ENCODE measurements at places on chromosomes 2 and 18.

DNA sequence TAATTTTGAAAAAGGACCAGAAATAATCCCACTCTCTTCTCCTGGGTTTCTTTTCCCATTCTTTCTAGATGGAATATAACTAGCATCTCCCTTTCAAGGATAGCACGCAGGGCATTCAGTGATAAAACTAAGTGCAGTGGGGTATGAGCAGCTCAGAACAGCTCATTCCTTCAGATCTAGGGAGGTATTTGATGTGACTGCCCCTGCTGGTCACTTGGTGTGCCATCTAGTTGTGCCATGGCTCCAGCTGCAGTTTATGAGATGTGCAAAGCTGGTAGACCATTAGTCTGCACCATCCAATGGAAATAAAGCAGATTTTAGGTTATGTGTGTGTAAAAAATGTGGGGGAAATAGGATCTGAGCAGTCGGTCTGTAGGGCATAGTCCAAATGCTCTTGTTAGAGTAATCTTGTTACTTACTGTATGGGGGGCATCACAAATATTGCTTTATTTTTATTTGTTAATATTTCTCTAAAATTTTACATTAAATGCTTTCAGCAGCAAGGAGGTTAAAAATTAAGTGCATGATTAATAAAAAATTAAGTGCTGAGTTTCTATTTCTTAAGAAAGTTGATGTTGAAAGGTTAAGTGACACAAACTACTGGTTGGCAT is 38.9 kb downstream of the CTAGE1 start:
- peak; percentile 16 for DNase-seq

DNA sequence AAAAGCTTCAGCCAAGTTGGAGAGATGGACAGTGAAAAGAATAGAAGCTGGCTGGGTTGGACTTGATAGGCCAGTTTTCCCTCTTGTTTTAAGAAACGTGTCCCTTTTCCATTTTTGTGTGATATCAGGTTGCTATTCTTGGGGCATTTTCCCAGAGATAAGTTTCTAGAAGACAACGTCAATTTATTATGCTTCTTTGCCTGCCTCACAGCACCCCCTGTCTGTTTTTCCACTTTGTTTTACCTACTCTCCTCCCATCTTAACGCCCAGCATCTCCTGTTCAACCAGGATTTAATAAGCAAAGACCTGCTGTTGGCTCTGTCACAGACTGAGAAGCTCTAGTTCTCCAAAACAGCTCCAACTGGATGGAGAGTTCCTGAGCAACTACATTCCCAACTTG is 317.8 kb upstream of the ZNF521 start:
- DNase-seq, result no peak

- DNase-seq, result no peak
Observed at GRCh38 chr2:18501729-18502128, 58.7 kb downstream of the RDH14 start.

DNA sequence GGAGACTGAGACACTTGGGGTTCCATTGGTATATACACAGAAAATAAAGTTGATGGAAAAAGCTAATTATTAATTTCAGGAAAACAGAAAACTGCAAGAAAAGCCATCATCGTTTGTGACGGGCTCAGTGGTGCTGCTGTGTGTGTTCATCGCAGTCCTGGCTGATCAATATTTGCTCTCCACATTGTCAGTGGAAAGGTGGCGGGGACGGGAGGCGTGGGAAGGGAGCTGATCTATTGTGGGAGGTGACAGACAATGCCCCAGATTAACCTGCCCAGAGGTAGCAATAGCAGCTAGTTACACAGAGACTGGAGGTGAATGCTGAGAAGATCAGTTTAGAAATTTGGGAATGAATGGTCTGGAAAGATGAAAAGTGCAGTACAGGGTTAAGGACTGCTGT is 50.0 kb upstream of the CTDP1 start:
- DNase-seq, result no peak

DNA sequence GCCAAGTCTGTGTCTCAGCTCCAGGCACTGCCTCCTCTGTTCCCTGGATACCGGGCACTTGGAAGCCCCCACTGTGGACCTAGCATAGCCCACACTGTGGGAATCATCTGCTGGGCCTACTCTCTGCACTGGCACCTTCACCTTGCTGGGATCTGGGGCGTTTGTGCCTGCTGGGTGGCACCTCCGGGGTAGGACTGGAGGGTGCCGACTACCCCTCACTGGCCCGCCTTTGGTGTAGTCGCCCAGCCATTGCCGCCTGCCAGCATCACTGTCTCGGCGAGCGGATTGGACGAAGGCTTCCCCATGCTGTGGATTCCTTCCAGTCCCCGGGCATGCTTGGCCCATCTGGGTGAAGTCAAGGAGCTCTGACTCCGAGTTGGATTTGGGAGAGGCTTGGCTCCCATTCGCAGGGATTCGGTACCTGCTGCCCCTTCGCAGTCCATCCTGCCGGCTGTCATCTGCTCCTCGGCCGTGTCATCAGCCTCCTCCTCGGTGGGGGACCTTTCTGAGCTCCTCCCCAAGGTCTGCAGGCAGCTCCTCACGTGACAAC is 180.6 kb upstream of the HDAC4 start:
- no peak for DNase-seq

GRCh38 chr2:69131983-69132675 is 119.2 kb downstream of the ANTXR1 start:
- no peak for DNase-seq

DNA sequence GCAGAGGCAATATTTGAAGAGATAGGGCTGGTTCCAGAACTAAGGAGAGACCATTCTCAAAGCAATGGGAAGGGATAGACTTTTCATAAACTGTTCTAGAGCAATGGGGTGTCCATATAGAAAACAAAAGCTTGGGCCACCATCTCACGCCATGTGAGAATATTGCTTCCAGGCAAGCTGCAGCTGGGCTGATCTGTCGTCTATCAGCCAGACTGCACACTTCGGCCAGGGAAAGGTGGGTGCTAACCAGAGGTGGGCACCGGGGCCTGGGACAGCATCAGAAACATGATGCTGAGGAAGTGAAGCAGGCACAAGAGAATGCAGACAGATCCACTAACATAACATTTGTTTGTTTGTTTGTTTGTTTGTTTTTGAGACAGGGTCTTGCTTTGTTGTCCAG is 43.7 kb downstream of the MYO7B start:
- DNase-seq, result no peak

DNA sequence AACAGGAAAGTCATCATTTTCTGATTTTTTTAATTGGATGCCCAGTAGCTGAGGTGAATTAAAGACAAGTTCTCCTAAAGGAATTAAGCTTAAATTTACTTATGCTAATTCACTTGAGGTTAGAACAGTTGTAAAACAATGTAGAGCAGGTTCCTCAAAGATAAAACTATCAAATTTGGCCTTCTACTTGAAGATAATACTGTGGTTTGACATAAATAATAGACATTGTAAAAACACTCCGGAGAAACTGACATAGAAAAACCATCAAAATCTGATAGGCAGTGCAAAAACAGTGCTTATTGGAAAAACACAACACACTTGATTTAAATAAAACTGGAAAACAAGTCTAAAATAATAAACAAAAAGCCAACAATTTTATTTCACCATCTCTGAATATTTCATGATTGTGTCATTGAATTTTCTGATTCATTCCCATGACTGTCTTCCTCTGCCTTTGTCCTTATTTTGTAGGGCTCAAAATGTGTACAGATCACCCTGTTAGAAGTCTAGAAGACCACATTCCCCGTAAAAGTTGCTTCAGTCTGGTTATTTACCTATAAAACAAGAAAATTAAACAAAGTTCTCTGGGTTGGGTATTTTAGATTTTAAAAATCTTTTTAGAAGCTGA is 28.3 kb upstream of the SLC40A1 start:
- no peak for DNase-seq
